Femur (tissue), 1 donor: ENCODE measurements at places on chromosomes 13 and 19.

DNA sequence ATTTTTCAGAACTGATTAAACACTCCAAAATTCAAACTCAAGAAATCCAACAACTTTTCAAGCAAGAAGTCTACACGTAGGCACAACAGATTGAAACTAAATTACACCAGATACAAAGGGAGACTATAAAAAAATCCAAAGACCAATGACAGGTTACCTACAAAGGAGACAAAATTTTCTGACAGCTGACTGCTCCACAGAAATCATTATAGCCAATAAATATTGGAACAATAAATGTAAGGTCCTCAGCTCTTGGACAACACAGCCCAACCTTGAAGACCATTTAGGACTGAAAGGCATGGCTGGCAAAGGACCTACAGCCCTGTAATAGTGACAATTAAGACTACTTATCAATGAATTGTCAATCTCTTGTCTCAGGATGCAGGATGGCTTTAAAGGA is 15.9 kb downstream of the ZNF350 start:
- no peak for DNase-seq

GRCh38 chr13:108427355-108427754 is 157.8 kb downstream of the TNFSF13B start:
- no peak for DNase-seq

GRCh38 chr19:3778899-3779723 is 7.1 kb downstream of the MATK start:
- DNase-seq: no peak

DNA sequence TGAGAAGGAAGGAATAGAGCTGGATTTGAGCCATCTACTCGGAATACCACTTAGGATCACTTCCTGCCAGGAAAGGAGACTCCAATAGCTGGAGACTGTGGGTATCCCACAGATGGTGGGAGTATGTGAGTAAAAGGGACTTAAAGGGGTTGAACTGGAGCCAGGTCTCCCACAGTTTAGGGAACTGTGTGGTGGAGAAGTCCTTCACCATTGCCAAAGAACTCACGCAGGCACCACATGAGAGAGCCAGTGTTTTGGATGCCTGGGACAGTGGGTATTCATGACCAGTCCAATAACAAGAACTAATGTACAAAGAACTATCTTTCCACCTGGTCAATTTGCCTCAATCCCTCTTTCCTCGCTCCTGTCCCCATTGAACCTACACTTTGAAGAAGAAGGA is 24.4 kb upstream of the MYCBP2 start:
- no peak for DNase-seq

- DNase-seq: no peak
Observed at GRCh38 chr19:24046550-24046949, 40.4 kb upstream of the ZNF254 start.

DNA sequence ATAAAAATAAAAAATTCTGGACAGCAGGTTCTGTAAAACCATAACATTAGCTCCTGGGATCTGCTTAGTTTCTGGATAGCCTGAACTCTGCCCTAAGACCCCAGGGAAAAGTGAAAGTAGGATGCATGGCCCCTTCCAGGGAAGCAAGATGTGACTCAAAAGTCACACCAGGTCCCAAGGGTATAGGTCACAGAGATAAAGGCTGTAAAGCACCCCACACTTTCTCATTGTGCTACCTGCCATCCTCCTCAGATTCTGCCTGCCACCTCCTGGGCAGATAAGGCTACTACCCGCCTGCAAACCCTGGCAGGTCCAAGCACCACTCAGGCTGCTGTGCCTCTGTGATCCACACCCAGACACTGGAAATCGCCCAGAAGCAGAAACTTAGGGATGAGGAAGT is 20.6 kb downstream of the FFAR2 start:
- DNase-seq: peak; percentile 38

DNA sequence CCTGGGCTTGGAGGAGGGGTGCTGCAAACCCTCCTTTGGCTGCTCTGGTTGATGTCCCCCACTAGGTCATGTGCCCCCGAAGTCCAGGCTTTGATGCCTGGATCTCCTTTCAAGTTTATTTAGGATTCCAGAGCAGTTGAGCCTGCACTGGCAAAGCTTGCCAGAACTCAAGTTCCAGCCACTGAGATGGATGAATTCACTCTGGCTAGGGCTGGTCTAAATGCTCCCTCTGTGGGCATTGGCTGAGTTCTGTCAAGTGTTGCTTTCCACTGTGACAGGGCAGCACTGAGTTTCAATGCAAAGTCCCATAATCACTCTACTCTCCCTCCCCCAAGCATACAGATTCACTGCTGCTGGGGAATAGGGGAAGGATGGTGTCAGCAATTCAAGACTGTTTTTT is 17.8 kb upstream of the LMO7 start:
- DNase-seq: no peak

- no peak for DNase-seq
Observed at GRCh38 chr19:14450876-14451275, 17.8 kb downstream of the PKN1 start.

DNA sequence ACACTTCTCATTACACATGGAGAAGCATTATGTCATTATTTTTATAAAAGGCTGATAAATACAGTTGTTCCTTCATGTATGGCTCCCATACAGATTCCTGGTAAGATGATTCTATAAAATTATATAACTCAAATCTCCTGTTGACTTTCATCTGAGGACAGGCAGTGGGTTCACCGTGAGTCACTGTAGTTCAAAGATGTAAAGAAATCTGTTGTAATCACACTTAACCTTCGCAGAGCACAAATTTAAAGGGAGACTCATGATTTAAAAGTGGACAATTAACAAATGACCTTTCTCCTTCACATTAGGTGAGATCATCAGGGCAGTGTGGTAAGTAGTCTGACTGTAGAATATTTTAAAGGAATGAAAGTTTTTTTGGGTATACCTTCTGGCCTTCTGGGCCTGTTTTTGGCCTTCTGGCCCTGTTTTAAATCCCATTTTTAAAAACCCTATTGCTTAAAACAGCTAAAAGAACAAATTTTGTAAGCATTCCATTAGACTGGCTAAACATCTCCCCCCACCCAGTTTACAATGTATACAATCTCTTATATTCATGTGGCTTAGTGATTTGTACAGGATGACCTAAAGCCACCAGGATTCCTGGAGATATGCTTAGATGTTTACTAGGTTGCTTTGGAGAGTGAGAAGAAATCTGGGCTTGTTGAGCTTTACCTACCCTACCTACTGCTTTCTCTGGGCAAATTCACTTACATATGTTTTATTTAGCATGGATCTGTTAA is 171.2 kb downstream of the ITGBL1 start:
- no peak for DNase-seq

DNA sequence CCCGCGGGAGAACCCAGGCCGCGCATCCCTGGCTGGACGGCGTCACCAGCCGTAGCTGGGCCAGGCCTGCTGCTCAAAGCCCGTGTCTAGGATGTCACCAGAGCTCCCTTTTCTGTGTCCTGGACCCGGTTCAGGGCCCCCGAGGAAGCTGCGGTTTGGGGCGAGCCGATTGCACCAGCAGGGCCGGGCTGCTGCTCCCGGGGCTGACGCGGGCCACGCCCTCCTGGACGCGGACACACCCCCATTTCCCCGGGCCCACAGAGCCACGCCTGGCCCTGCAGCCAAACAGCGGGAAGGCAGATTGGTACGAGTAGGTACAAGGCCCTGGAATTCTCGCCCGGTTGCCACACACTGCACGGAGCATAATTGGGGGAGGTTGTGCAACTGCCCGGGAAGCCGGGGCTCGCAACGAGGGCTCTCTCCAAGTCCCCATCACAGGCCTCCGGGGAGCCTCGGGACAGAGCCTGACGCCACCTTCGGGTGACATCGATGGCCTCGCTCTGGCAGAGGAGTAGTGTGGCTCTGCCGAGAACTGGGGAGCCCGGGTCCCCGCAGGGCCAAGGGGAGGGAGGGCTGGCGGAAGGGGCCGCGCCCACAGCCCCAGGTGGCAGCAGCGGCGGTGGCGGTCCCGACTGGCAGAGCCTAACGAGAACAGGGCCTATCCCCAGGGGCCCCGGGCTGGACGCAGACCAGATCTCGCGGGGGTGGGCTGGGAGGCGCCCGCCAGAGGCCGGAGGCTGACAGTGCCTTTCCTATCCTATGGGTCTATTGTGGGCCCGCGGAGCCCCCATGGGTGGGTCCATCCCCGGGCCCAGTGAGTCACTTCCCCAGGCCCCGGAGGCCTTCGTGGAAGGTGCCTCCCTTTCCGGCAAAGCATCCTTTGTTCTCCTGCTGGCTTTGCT is 23.5 kb downstream of the KCTD15 start:
- peak; percentile 85 for DNase-seq

- DNase-seq: no peak
Observed at GRCh38 chr13:90952326-90952725, 395.2 kb upstream of the MIR17HG start.

DNA sequence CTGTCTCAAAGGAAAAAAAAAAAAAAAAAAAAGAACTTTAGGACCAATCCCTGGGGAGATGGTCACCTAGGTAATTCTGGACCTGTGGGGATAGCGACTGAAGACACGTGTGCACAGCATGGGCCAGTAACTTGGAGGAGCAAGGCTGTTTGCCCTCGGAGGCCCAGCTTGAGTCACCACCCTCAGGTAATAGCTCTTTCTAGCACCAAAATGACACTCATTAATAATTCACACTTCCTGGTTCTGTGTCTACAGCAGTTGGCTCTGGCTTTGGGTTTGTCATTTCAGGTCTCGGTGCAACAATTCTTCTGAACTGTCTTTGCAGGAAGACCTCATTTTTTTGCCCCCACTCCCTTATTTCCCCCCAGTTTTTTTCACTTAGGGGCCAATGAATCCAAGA is 3.9 kb upstream of the ATP11A start:
- DNase-seq: no peak
